Activated CD4-positive, alpha-beta T cell treated with anti-CD3 and anti-CD28 coated beads, Interleukin-2, amount 50 U/mL, for 4 hours (primary cell): ENCODE measurements at places on chromosomes 13 and 19.

DNA sequence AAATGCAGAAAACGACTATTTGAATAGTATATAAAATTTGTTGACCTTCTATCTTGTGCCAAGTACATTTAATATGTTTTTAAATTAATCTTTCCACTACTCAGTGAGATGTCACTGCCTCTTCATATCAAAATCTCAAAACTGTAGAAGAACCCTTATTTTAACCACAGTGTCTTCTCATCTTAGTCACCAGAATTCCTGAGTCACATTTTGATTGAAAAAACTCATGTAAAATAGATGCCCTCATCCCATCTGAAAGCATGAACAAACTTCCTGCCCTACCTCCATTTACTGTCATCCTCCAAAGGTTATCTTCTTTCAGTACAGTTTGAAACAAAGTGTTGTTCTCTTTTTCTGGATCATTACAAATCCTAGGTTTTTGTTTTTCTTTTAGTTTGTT is 1215.4 kb downstream of the PCDH9 start:
- DNase-seq, result no peak

- no peak for DNase-seq
These were observed 20.4 kb upstream of the MAB21L1 start for GRCh38 chr13:35496761-35497386.

DNA sequence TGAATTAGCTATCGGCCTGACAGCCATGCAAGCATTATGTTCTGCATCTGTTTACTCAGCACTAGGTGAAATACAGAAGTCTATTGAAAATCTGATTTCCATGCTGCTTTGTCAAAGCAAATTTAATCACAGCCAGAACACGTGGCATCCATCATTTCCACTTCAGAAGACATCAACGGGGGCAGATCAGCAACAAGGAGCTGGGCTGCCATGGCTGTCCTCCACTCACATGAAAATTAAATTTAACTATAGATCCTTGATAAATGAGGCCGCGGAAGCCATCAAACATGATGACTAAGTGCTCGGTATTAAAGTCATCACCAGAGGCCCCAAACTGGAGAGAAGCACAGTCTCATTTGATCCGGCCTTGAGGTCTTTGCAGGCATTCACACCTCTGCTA is 443.5 kb downstream of the HS6ST3 start:
- DNase-seq, result no peak

DNA sequence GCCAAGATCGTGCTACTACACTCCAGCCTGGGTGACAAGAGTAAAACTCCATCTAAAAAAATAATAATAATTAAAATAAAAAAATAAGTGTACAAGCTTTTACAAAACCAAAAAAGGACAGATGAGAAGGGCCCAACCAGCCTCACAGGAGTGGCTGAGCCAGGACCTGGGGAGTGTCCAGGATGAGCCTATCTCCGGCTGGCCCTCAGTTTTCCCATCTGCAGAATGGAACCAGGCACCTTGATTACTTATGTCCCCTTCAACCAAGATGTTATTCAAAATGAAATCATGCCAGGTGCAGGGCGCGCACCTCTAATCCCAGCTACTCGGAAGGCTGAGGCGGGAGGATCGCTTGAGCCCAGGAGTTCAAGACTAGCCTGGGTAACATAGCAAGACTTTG is 9.5 kb upstream of the IFI30 start:
- no peak for DNase-seq

GRCh38 chr13:76398425-76398824 is 487.8 kb downstream of the KCTD12 start:
- DNase-seq, result no peak

GRCh38 chr19:2315818-2316353 is 7.9 kb upstream of the LINGO3 start:
- DNase-seq, result no peak

GRCh38 chr13:99230991-99231390 is 27.2 kb downstream of the GPR18 start:
- no peak for DNase-seq

GRCh38 chr13:25136880-25137787 is 35.0 kb downstream of the AMER2 start:
- DNase-seq, result no peak

DNA sequence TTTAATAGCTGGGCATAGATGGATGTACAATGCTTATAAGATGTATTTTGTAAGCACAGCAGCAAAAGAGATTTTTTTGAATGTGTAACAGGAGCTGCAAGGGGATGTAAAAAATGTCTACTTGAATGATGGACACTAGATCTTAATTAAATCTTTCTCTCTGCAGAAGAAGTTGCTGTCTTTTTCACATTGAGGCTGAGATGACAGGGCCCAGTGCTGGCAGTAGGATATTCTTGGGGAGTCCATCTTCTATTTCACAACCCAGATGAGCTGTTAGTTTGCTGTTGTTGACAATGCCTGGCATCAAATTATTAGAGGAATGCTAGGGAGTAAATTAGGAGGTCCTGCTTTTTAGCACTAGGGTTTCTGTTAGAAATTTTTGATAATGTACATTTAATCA is 698.7 kb downstream of the SLITRK5 start:
- no peak for DNase-seq

DNA sequence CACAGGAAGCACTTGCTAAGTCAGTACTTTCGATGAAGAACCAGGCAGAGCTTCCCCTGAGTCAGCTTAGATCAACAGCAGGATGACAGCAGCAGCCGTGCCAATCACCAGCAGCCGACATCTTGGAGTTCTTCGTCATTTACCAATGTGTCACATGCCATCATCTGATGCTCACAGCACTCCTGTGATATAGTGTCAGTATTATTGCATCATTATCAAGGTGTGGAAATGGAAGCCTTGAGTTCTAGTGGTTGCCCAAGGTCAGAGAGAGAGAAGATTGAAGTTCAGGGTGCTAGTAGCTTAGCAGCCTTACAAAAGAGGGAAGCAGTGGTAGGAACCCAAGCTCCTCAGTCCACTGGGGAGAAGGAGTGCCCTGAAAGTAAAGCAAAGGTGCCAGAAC is 331.5 kb downstream of the ZNF536 start:
- DNase-seq, result no peak

- no peak for DNase-seq
These were observed 429.0 kb upstream of the MIR17HG start for GRCh38 chr13:90918536-90918935.

GRCh38 chr13:103272770-103273169 is 206.6 kb upstream of the SLC10A2 start:
- DNase-seq, result no peak

GRCh38 chr13:114116734-114117133 is 15.7 kb downstream of the RASA3 start:
- no peak for DNase-seq

GRCh38 chr13:112072534-112073244 is 5.7 kb downstream of the SOX1 start:
- DNase-seq, result no peak

DNA sequence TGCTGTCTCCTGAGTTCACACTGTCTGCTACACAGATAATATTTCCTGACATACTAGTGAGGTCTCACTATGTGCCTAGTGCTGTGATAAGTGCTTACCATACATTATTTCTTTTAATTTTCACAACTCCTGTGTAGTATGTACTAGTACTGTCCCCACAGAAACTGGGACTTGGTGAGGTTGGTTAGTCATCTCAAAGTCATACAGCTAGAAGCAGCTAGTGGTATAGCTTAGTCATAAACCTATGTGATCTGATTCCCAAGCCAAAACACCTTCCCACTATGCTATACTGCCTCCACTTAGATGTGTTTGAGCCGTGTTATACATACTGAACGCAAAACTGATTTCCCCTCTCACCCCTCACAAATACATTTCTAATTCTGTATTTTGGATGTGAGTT is 10.5 kb downstream of the MTMR6 start:
- DNase-seq, result no peak
